ENCODE measurements at places on chromosomes 3 and 15.

DNA sequence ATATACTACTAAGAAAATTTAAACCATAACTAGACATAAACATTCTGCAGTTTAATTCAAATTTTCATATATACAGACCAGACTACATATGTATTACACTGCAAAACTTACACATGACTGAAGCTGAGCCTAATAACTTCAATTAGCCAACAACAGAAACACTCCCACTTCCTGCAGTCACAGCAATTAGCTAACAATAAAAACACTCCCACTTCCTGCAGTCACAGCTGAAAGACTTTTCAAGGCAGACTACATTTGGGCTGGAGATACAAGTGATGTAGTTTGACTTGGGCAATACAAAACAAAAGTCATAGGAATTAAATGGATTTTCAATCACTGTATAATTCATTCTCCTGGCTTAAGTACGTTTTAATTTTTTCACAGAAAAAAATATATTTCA is 10.3 kb downstream of the TM2D3 start:
- peak; percentile 75 for DNase-seq

DNA sequence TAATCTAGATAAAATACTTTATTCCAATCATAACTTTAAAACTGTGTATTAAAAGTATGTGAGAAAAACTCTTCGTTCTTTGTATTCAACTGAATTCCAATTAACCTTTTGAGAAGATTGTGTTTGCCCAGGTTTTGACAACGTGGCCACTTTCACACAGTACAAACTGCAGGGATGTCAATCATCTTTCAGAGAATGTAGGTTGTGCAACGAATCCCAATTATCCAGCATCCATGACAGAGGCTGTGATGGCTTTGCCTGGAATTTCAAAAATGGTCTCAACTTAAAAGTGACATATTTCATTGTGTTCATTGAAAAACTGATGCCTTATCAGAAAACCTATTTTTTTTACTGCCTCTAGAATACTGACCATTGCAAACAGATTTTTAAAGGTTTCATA is 615.1 kb upstream of the KCNMB2 start:
- no peak for DNase-seq

GRCh38 chr15:75695220-75695619 is 17.4 kb downstream of the CSPG4 start:
- DNase-seq: no peak

DNA sequence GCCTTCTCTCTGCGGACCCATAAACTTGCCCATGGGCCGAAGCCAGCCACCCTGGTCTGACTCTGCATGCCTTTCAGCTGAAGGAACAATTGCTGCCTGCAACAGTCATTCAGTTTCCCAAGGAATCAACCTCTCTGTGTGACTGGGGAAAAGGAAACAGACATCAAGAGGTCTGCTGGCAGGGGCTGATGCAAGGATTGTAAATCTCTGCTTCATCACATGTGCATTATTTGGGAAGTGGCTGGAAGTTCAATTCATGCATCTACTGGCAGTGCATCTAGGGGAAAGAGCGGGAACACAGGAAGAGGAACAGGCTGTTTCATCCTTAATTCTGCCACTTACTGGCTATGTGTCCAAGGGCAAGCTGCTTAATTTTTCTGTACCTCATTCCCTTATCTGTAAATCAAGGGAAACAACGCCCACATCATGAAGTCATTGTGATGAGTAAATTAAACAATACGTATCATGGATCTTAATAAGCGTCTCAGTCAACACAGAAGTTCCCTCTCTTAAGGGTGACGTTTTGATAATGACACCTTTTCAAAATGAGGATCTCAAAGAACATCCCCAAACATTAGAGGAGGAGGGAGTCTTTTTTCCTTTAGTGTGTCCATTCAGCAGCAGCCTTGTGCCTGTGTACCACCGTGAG is 17.4 kb upstream of the ADPGK start:
- no peak for DNase-seq

- DNase-seq: peak; percentile 36
Observed at GRCh38 chr15:33292717-33293307, 18.0 kb upstream of the RYR3 start.

GRCh38 chr15:68080783-68081182 is 26.7 kb downstream of the PIAS1 start:
- DNase-seq: no peak

- no peak for DNase-seq
Observed at GRCh38 chr15:95857124-95857757, 473.3 kb upstream of the NR2F2 start.

- DNase-seq: no peak
Observed at GRCh38 chr3:56254835-56255234, 213.4 kb downstream of the ERC2 start.

- no peak for DNase-seq
Observed at GRCh38 chr3:186946756-186947375, 16.5 kb downstream of the ST6GAL1 start.

GRCh38 chr3:38264779-38265178 is 833 bp upstream of the SLC22A13 start:
- DNase-seq: no peak

All from foreskin melanocyte (primary cell).